ENCODE measurements at places on chromosomes 1 and 21.

DNA sequence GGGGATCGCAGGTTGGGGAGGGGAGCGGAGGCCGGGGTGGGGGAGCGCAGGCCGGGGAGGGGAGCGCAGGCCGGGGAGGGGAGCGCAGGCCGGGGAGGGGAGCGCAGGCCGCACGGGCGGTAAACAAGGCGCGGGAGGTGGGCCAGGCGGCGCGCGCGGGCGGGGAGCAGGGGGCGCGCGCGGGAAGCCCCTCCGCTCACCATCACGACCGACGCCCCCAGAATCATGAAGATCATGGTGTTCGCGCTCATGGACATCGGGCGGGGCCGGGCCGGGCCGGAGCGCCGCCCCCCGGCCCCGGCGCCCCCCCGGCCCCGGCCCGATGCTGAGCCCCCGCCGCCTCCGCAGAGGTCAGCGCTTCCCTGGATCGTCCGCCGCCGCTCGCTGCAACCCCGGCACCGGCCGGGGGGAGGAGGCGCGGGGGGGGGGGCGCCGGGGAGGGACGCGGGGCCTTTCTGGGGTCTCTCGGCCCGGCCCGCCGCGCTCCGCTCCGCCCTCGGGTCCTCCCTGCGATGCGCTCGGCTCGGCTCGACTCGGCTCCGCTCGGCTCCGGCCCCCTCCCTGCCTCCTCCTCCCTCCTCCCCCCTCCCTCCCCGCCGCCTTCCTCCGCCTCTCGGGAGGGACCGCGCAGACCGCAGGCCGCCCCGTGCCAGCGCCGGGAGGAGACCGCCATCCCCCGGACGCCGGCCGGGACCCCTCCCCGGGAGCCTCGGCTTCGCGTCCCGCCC lies at the start of gene TMEM240:
Gene TMEM240, minus strand, starts transcription at position 535 of the 728 bp plus-strand sequence. Its CDS starts 278 bp downstream, at position 257.
- DNase-seq: peak; percentile 35

GRCh38 chr21:27700974-27701614 lies 734.2 kb upstream of the ADAMTS5 start:
- DNase-seq: peak; percentile 28

- no peak for DNase-seq
Observed at GRCh38 chr1:51693419-51694155, 76.7 kb downstream of the OSBPL9 start.

GRCh38 chr1:178283409-178283808 lies 189.5 kb downstream of the RASAL2 start:
- no peak for DNase-seq

DNA sequence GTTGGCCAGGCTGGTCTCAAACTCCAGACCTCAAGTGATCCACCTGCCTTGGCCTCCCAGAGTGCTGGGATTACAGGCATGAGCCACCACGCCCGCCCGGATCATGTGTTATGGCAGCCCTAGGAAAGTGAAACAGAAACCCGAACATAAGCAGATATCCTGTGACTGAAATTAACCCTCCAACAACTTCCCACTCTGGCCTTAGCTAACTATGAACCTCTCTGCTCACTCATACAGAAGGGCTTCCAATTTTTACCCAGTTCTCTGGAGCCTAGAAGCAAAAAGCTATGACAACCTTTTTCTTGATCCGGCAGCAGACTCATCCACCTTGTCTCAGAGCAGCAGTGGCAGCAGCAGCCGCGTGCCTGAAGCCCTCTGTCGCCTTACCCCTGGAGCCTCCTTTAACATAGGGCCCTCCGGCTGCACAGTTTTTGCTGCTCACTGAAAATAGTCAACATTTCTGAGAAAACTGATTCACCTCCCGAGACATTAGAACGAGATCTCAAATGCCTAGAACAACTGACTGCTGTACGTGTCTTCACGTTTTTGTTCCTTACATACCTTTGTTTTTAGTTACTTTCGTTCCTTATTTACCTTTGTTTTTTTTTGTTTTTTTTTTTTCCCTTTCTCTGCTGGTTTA lies 9.3 kb downstream of the CBR1 start:
- peak; percentile 51 for DNase-seq

DNA sequence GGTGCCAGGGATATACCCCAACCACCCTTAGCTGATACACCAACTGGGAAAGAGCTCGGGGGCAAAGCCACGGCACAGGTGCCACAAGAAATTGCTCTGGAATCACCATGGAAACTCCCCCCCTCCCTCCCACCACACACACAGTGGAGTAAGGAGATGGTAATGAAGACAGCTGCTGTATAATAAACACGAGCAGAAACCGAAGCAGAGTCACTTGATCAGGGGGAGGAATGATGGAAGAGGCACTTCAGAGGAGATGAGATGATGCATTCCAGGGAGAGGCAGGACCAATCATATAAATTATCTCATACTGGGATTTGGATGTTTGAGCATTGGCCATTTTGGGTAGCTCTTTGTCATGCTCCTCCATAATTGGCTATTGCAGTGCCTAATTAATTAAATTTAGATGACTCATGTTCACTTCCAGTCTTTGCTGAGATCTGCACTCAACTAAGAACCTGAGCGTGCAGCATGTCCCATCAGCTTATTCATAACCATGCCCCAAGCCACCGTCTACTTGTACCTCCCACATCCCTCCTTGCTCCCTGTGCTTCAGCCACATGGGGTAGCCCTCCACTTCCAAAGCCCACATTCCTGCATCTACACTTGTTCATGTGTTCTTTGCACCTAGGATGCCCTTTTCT lies 189.5 kb downstream of the ZSCAN20 start:
- DNase-seq: no peak

GRCh38 chr1:147611021-147611426 lies 59.3 kb downstream of the ACP6 start:
- DNase-seq: no peak

Data from CD4-positive, alpha-beta T cell treated with Interleukin-15 for 4 hours (primary cell).